ENCODE measurements at places on chromosomes 1 and 21.

- no peak for DNase-seq
Measured at GRCh38 chr1:110424699-110425611, 17.5 kb upstream of the LAMTOR5 start.

- DNase-seq = peak; percentile 52
Measured at GRCh38 chr1:16082283-16083038, 9.0 kb upstream of the FAM131C start.

DNA sequence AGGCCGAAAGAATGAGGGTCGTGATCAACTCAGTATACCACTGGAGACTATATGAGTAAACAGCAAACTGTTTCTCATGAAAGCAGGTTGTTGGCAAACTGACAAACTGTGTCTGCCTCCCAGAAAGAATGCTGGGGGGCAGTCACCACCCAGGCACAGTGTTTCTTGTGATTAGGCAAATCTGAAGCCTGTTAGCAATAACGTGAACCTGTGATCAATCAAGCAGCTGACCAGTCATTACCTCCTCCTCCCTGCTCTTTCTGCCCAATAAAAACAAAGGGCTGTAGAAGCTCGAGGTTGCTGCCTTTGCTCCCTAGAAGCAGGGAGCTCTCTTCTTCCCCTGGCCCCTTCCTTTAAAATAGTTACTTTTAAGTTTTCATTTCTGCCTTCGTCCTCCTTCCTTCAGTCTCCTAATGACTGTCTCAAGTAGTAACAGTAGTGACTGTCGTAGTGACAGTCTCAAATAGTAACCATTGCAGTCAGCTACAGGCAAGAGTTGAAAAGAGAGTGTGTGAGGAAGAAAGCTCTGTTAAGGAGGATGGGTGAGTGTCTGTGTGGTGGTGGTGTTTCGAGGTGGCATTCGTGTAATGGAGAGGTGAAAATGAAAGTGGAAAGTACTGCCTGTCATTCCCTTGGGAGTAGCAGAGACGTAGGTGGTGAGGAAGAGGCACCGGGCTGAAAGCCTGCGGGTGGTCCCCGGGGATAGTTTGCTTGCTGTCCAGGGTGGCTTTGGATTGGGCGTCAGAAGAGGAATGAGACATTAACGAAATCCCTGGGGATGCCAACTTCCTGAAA, 14.5 kb downstream of the HHAT start:
- DNase-seq = no peak

DNA sequence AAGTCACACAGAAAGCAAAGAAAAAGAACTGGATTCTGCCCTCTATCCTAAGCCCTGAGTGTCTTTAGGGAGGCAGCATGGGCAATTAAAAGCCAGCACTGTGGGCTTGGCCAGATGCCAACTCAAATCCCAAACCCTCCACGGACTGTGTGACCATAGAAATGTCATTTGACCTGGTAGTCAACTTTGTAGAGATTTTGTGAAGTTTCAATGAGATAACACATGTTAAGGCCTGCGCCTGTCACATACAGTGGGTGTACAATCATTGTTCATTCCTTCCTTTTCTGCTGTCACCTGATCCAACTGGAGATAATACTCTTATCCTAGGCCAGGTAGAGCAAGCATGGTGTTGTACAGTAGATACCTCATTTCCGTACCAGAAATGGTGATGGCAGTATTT, 54.2 kb downstream of the TMEM53 start:
- no peak for DNase-seq

DNA sequence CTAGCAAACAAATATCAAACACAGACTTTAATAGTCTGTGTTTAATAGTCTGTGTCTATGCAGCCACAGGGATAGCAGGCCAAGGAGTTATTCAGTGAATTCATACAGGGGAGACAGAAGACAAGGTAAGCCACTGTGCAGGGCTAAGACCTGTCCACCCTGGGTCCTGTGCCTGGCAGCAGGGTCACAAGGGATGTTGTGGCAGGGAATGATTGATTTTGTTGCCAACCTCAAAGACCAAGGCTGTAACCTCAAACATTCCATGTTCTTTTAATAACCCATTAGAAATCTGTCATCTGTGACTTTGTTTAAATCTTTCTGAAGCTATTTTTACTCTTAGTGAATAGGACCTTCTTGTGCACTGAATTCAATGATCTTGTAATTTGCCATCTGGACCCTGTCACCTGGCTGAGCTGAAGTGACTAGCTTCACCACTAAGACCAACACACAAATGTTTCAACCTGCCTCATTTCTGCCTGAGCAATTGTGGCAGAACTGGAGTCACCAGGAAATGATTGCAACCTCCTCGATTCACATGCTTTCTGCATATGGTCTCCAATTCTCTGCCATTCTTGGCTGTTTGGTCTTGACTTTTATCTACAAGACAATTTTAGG, 154.2 kb downstream of the ASTN1 start:
- no peak for DNase-seq

DNA sequence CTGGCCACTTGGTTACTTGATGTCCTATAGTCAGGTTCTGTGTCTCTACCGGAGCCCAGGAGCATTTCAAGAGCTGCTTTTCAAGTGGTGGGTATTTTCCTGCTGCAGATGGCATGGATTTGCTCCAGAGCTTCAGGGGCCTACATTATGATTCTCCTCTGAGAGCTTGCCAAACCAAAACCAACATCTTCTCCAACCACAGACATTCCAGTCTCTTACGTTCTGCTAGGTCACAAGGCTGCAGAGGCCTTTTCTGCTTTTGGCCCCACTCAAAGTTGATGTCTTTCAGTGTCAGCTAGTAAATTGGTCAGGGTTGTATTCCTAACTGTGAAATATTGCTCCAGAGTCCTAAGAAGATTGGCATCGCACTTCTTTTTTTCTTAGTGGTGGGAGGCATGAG, 14.7 kb upstream of the AQP10 start:
- no peak for DNase-seq

- DNase-seq = no peak
Measured at GRCh38 chr1:245008761-245009160, 144.4 kb upstream of the HNRNPU start.

- DNase-seq = no peak
Measured at GRCh38 chr1:162151900-162152829, 82.7 kb downstream of the NOS1AP start.

- DNase-seq = no peak
Measured at GRCh38 chr21:32256873-32257620, 21.8 kb downstream of the MIS18A start.

Measured in chondrocyte (in vitro differentiated cells).